ENCODE measurements at places on chromosomes 4 and X. TPM values are rescaled to one million over a fixed set of nuclear protein-coding genes. Genes with fewer than 3 reads are reported as not detected.

DNA sequence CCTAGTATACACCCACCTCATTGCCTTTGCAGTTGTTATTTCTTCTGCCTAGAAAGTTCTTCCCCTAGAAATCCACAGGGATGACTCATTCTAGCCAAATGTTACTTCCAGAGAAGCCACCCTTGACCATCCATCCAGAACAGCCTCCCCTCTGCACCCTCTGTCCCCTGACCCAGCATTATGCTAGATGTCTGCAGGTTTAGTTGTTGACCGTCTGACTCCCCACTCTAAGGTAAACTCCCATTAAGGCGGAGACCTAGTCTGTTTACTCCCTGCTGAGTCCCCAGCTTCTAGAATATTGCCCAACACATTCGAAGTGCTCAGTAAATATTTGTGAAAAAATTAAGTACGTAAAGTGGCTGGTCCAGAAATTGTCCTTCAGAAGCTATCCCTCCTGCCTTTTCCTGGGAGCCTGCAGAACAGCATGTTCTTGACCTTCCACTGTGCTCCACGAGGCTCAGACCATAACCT is 11.0 kb downstream of the SRD5A3 start:
- H3K27me3 ChIP-seq = no peaks in the 10 kb centered on the region
- no peak overlapping the region for H3K4me3 ChIP-seq
- peaks cover 22% of the 10 kb centered on the region for H3K36me3 ChIP-seq
- no peak overlapping the region for H3K27ac ChIP-seq

DNA sequence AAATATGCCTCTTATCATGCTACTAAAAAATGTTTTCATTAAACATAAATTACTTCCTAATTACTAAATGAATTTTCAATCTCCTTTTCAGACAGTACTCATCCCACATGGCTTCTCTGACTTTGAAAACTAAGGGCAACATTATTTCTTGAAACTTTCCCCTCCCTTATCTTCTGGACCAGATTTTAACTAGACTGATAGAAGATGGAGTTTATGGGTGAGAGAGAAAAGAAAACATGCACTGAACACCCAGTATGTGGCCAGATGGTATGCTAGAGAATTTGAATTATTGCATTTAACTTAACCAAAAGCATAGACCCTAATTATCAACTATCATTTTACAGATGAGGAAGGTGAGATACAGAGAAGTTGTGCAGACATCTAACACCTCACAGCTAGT is 16.8 kb downstream of the CNOT6L start:
- DNase-seq = no peak
- H3K4me3 ChIP-seq = no peak overlapping the region
- H3K27ac ChIP-seq = peak overlapping the region; percentile 80

DNA sequence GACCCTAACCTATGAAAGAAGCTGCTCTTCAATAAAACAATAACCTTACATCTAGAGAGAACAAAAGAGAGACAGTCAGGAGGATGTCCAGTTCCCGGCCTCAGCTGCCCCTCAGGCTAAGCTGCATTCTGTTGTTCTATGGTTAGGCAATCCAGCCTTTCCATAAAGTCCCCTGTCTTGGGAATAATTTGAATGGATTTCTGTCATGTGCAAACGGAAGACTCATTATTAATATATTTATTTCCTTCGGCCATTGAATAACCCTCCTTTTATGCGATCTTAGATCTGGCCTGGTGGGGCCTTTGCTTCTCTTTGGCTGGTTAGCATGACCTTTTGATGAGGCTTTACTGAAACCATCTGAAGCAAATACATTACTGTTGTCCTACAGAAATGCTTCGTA is 80.1 kb downstream of the ANKRD50 start:
- no peak overlapping the region for H3K27ac ChIP-seq
- H3K4me3 ChIP-seq = no peak overlapping the region
- no peak for DNase-seq
- peaks cover 4% of the 10 kb centered on the region for H3K4me1 ChIP-seq

DNA sequence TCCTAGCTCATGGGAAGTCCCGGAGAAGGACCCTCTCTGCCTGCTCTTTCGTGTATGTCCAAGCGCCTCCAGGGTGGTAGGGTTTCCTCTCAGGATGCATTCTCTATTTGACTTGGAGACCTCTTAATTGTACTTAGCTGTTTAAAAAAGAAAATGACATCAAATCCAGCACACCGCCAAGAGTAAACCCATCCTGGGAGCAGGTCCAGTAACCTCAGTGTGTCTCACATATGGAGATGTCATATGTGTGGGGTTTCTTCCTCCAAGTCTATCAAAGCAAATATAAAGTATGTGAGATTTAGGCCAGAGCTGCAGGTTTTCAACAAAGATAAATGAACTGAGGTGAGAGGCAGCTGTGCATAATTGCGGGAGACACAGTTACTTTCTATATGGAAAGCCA is 209.4 kb upstream of the ANXA3 start:
- no peak for DNase-seq
- H3K4me1 ChIP-seq = no peaks in the 10 kb centered on the region
- no peak overlapping the region for H3K27ac ChIP-seq
- H3K4me3 ChIP-seq = no peak overlapping the region

DNA sequence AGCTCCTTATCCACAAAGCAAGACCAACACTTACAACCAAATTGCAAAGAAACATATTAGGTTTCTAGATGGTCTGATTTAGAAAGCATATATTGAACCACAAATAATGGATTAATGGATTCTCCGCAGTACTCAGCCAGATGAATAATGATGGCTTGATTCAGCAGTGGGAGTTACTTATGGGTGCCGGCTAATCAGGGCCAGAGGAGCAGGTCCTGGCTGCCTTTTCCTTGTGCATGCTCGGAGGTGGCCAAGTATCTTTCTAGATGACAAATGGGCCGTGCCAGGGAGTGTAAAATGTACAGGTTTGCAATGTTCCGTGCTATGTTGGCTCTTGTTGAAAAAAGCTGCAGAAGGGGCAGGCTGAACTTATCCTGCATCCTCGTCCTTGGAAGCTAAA is 70.2 kb downstream of the VCX3A start:
- no peak overlapping the region for H3K4me3 ChIP-seq
- no peaks in the 10 kb centered on the region for H3K27me3 ChIP-seq
- no peaks in the 10 kb centered on the region for H3K36me3 ChIP-seq

Gene USP26
- total RNA-seq = not detected

Gene GUCY1A1
- total RNA-seq = not detected
